CD4-positive, alpha-beta T cell treated with Interleukin-10 for 1 hour (primary cell): ENCODE measurements at places on chromosomes 5 and 9.

DNA sequence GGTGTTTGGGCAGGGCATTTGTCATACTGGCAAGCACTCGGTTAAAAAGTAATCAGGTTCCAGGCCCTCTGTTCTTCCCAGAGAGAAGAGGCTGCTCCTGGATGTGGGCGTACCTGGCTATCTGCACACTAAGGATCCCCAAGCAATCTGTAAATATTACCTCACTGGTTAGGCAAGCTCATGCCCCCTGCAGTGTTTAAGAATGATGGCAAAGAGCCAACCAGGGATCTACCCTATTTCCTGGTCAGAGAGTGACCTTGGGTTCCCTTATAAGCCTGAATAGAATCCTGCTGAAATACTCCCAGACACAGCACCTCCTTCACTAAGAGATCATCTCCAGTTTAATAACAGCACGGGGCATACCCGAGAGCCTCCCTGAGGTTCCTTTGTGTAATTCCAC is 181.2 kb downstream of the PIK3R1 start:
- no peak for DNase-seq

GRCh38 chr5:40446910-40447309 is 232.8 kb upstream of the PTGER4 start:
- DNase-seq: no peak

GRCh38 chr5:143195491-143195890 is 208.0 kb downstream of the NR3C1 start:
- DNase-seq: no peak

DNA sequence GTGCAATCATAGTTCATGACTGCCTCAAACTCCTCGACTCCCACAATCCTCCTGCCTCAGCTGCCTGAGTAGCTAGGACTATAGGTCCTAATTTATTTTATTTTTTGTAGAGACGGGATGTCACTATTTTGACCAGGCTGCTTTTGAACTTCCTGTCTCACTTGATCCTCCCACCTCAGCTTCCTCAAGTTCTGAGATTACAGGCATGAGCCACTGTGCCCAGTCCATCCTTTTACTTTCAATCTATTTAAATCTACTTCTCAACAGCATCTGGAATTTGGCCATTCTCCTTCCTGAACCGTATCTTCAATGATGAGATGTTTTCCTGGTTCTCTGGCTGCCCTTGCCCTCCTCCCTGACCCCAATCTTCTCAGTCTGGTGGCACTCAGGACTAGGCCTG is 12.2 kb upstream of the GRIN1 start:
- no peak for DNase-seq

DNA sequence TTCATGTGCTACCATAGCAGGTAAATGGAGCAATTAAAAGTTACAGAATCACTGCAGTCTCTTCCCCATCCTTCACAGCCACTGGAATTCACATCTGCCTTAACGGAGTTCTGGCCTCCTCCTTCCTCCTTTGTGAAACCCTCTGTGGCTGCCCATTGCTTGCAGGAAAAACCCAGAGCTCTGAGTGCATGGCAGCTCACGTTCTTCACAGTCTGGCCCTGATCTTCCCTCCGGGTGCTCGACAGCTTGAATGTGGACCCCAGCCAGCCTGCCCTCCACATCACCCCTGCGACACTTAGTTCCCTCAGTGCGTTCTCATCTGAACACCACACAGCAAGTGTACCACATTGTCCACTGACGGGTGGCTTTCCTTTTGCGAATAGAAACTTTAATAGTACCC is 63.2 kb upstream of the RUFY1 start:
- no peak for DNase-seq

- no peak for DNase-seq
These were observed 128.9 kb upstream of the RAPGEF1 start for GRCh38 chr9:131868766-131869165.

DNA sequence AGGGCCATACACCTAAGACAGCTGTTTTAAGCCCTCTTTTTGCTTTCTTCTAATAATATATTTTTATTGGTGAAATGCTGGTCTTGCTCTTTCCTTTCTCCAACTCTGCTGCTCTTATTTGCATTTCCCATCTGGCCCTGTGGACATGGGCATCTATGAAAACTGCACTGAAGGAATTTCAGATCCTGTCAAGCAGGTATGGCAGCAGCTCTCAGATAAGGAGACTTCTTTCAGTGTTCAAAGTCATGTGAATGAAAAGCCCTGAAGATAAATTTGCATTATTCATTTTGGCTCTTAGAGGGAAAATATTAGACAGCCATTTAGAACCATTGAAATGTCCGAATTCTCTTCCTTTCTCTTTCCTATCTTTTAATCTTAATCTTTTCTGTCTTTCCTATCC is 668.0 kb upstream of the RIOK2 start:
- no peak for DNase-seq

DNA sequence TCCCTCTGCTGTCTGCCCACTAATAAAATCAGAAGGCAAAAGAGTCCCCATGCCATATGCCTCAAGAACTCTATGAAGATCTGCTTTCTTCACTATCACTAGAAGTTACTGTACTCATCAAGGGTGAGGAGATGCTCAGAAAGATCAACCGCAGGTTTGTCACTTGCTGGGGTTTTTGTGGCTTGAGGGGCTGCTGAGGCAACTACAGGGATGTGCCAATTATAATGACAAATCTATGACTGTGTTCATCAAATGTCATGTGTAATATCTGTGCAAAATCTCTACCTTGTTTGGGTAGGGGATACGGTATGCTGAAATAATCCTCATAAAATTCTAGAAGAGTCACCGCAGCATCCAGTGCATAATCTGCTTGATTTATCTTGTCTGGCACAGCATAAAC is 13.0 kb downstream of the ERAP1 start:
- peak; percentile 47 for DNase-seq

DNA sequence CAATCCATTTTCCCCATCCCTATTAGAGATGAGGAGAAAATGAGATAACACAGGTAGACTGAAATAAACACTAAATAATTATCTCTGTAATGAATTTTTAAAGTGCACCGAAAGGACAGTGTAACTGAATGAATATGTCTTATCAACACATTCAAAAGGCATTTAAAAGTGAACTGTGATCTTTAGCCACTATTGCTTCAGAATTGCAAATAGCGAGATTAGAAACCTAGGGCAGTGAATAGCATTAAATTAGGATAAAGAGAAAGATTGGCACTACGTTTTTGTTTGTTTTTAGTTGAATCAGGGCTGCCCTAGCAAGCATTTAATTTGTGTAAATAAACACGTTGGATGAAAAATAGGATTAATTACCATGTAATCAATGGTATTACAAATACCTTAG is 537.5 kb downstream of the ELAVL2 start:
- DNase-seq: no peak

DNA sequence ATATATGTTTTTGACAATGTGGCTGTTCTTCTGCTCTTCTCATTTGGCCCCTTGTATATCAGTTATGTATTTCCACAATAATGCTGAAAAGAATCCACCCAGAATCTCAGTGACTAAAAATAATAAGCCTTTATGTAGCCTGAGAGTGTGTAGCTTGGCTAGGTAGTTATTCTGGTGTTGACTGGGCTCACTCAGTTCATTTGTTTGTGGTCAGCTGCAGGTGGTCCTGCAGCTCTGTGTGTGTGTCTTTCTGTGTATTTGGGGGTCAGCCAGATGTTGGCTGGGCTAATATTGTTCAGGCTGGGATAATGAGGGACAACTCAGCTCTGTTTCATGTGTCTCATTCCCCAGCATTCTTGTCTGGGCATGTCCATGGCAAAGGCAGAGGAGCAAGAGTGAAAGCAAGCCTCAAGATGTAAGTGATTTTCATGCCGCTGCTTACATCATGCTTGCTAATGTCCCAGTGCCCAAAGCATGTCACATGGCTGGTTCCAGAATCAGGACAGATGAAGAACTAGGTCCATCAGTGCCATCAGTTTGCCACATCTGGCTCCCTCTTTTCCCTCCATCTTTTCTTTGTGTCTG is 162.8 kb downstream of the KCTD16 start:
- no peak for DNase-seq

DNA sequence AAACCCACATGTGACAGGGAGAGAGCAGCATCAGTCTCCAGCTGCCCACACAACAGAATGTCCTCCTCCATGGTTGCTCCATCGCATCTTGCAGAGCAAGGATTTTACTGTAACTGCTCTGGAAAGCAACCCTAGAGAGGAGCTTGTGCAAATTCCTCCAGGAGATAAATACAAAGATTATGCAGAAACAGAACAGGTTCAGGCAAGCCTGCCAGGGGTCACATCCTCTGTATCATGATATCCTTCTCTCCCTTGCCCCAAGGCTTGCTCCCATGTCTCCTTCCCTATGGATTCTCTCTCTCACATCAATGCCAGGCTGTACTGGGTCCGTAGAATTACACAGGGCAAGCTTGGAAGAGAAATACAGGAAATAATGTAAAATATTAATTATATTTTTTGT is 226.0 kb downstream of the MPDZ start:
- DNase-seq: no peak

DNA sequence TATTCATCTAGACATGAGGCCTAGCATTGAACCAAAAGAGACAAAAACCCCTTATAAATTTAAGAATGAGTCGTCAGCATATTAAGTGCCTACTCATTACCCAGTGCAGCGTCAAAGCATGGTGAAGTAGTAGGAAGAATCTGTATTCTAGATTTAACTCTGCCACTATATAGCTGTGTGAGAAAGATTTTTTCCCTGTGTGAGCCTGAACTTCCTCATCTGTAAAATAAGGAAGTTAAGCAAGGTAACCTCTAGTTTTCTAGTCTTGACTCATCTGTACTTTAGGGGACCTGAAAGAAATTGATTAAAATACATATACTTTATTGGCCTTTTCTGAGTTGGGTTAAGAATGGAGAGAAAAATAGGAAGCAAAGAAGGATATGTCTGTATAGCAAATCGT is 82.1 kb upstream of the RUSC2 start:
- DNase-seq: no peak

DNA sequence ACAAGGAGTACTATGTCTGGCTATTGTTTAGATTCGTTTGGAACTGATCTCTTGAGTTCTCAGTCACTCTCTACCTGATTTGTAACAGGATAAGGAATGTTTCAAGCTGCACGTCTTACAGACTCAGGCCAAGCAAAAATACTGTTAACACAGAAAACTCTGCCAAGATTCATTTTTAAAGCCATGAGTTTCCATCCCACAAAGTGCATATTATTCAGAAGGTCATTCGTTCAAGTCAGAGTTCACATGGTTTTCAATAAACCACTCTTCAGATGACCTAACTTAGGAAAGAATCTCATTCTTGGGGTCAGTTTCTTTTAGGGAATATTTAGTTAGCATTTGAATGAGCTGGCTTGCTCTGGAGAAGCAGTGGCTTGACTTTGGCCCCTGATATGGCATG is 49.3 kb downstream of the F2R start:
- DNase-seq: no peak

DNA sequence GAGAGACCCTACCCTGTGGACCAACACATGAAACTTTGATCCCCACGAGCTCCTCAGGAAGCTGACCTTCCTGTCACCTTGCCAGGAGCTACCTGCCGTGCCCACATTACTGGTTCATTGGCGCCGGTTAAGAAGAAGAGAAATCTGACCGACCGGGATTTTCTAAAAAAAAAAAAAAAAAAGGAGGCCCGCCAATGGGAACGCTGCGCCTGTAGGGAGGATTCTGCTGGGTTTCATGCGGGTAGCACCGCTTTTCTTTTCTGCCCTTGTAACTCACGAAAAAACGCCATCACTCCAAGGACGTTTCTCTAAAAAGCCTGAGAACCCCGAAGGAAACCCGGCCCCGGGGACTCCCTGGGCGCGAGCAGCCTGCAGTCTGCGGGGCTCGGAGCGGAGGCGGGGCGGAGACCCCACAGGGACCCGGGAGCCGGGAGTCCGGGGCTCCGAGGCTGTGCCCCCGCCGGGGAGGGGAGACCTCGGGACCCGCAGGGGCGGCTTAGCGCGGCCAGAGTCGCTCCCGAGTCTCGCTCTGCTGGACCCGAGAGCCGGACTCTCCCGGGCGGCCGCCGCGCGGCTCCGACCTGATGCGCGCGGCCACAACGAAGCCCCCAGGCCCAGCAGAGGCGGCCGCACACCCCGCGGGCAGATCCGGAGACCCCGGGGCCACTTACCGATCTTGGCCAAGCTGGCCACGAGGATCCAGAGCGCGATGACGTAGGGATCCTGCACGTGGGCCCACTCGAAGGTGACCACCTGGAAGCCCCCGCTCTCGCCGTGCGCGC is 617 bp downstream of the SLC9A3 start:
- DNase-seq: no peak

- DNase-seq: peak; percentile 83
These were observed 58.4 kb upstream of the PHF24 start for GRCh38 chr9:34899535-34900158.

DNA sequence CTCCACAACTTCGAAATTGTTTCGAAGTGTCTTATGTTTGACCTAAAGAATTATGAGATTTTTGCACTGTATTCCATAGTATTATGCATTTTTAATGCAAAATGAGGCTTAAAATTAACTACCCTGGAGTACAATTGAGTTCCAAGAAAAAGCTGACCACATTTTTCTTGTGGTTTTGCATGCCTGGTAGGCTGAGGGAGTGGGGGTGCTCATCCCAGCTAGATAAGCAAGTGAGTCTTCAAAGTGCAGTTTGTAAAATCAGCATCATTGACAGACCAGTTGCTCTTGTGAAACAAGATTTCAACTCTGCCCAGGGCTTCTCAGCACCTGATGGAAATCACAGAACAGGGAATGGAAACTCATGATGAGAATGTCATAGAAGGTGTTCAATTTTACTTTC is 17.0 kb upstream of the NDUFS4 start:
- no peak for DNase-seq

GRCh38 chr9:136098844-136099243 is 3.8 kb upstream of the NACC2 start:
- DNase-seq: no peak

DNA sequence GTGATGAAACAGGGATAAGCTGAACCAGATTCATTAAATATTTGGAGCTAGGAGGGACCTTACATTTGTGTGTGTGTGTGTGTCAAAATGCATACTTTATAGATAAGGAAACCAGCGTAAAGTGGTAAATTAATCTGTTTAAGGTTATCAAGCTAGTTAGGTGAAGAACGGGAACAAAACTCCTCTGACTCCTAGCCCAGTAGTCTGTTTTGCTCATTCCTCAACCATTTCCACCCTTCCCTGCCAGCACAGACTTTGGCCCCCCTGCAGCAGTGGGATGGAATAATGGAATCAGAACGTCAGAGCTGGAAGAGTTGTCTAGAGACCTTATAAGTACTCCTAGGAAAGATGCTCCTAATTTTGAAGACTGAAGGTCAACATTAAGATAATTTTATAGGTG is 6.5 kb downstream of the AGXT2 start:
- DNase-seq: no peak

DNA sequence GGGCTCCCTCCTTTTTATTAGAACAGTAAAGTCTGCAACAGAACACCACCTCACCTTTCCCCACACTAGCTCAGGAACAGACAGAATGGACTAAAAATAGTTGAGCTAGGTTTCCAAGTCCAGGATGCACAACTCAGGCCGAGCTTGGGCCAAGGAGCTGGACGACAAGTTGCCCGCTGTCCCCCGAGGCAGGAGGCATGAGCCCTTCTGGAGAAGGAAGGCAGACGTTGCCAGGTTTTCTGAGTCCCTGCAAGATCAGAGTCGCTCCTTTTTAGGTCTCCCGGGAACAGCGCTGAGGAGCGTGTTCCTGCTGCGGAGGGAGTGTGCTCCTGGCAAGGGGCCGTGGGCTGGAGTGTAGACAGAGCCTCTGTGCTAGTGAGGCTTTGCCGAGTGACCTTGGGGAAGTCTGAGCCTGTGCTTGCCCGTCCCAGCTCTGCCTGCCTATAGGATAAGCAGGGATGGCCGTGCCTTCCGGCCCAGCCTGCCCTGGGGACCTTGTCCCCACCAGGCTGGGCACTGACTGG is 121.6 kb downstream of the WNK2 start:
- no peak for DNase-seq

GRCh38 chr5:81838307-81838906 is 87.5 kb upstream of the SSBP2 start:
- peak; percentile 51 for DNase-seq

GRCh38 chr5:8491254-8491653 is 622.3 kb downstream of the MTRR start:
- DNase-seq: no peak
